ENCODE measurements at places on chromosomes 1 and 21.
A peak's percentile ranks its signal among the peaks of the same experiment; 100 is the strongest.

GRCh38 chr1:85118751-85119150 lies 70.5 kb upstream of the MCOLN3 start:
- no peak for DNase-seq

GRCh38 chr1:188817814-188818213 lies 1659.8 kb downstream of the BRINP3 start:
- no peak for DNase-seq

GRCh38 chr1:17097787-17098186 lies 21.5 kb downstream of the PADI2 start:
- no peak for DNase-seq

DNA sequence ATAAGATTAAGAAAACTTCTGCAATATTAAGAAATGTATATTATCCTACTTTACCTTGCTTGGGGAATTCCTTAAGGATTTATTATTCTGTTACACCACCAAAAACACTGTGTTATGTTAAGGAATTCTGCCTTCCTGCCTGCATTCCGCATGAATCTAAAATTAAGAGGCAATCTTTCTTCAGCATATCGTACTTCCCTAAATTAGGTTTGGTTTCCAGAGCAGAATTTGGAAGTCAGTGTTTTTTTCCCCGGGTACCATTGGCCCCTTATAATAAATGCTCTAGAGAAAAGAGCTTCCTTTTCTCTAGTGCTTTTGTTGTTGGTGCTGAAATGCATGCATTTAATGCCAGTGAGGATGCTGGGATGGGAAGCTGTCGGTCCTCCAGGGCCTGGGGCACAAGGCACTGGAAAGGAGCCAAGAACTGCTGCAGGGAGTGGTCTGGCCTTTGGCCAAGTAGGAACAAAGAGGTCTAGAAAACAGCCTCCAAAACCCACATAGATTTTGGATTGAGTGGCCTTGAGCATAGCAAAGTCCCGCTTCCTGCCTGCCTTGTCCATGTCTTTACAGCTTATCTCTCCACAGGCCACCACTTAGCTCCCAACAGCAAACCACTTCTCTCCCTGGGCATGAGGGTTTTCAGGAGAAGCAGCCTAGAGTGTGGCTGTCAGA lies 69.9 kb downstream of the RRAGC start:
- peak; percentile 26 for DNase-seq

DNA sequence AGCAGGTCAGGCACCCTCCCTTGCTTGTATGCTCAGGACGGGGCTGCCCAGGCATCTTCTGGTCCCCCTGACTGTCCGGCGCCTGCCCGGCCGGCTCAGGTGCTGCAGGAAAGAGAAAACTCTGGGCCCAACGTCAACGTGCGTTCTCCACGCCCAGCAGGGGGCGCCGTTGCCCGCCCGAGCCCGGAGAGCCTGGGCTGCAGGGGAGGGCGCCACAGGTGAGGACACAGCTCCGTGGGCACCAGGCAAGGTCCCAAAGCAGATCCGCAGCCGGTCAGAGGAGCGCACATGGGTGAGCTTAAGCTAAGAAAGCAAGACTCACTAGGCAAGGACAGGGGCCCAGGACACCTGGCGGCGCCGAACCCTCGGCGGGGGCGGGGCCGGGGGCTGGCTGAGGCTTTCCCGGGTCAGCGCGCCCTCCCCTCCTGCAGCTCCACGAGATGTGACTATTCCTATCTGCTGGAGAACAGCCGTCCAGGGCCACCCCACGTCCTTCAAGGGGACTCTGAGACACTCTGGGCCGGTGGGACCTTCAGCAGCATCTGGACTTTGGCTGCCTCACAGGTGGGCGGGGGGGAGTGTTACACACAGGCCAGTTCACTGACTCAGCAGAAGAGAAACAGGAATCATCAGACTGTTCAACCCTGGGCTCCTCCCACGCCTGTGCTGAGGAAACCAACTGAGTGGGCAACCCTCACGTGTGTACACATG lies 29.3 kb downstream of the KRTAP10-1 start:
- DNase-seq: peak; percentile 79

DNA sequence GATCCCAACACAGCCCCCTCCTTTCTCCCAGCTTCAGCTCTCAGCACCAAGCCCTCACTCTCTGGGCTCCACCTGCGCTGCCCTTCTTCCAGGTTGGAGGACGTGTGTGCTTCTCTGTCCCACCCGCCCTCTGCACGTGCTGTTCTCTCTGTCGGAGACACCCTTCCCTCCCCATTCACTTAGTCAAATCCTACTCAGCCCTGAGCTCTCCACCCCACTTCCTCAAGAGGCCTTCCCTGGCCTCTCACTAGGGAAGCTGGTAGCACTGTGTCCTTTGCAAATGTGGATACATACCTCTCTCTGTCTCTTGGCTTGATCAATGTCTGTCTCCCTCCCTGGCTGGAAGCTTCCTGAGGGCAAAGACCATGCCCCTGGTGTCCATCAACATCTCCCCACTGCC lies 43.0 kb downstream of the TNFRSF8 start:
- no peak for DNase-seq

GRCh38 chr1:168512864-168513595 lies 30.8 kb downstream of the XCL2 start:
- no peak for DNase-seq

- no peak for DNase-seq
Observed at GRCh38 chr1:243470502-243470901, 214.7 kb downstream of the SDCCAG8 start.

- DNase-seq: peak; percentile 31
Observed at GRCh38 chr1:234111458-234112142, 207.1 kb downstream of the SLC35F3 start.
